ENCODE measurements at places on chromosomes 12 and 14. TPM values are rescaled to one million over a fixed set of nuclear protein-coding genes. Genes with fewer than 3 reads are reported as not detected.
A peak's percentile ranks its signal among the peaks of the same experiment; 100 is the strongest.

SLC25A47 gene
- total RNA-seq = not detected

DAO gene
- total RNA-seq = not detected

DNA sequence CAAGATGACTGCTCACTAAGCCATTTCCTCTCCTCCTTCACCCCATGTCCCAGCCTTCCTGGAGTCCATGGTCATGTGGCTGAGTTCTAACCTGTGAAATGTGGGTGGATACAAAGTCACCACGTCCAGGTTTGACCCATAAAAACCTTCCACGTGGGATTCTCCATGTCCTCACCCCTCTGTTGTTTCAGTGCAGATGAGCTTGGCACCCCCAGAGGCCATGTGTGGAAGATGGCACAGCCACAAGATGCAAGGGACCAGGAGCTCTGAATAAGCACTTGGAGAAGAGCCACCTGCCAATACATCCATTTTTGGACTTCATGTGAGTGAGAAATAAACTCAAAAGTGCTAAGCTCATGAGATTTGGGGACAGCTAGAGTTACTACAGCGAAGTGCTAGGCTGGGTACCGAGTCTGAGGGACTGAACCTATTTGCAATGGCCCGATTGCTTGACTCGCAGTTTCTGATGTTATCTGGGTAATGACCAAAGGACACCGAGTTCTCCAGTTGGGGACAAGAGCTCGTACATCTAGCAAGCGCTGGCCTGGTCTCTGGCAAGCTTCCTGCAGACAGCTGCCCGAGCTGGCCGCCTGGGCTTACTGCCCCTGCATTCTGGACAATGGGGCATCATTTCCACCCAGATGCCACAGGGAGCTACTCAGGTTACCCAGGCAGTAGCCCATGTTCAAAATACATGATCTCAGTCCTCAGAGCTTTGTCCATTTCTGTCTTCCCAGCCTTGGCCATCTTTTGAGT lies 7.7 kb upstream of the SLC24A4 start:
- DNase-seq = no peak

NRXN3 gene
- under 0.01 TPM for total RNA-seq

DNA sequence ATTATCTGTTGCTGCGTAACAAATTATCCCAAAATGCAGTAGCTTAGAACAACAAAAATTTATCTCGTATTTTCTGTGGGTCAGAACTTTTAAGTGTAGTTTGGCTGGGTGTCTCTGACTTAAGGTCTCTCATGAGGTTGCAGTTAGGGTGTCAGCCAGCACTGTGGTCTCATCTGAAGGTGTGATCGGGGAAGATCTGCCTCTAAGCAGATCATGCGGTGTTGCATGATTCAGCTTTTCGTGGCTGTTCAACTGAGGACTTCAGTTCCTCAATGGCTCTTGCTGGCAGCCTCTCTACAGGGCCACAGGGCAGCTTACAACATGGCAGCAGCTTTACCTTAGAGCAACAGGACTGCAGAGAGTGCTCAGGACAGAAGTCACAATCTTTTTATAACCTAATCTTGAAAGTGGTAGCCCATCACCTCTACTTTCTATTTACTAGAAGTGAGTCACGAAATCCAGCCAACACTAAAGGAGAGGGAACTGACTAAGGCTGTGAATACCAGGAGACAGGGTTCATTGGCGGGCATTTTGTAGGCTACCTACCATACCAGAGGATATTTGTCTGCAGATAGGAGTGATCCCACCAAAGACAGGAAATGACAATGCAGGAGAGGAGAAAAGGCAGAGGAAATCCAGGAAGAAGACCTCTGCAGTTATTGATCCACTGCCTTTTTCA lies 1.8 kb upstream of the TMPRSS12 start:
- no peak for DNase-seq

DNA sequence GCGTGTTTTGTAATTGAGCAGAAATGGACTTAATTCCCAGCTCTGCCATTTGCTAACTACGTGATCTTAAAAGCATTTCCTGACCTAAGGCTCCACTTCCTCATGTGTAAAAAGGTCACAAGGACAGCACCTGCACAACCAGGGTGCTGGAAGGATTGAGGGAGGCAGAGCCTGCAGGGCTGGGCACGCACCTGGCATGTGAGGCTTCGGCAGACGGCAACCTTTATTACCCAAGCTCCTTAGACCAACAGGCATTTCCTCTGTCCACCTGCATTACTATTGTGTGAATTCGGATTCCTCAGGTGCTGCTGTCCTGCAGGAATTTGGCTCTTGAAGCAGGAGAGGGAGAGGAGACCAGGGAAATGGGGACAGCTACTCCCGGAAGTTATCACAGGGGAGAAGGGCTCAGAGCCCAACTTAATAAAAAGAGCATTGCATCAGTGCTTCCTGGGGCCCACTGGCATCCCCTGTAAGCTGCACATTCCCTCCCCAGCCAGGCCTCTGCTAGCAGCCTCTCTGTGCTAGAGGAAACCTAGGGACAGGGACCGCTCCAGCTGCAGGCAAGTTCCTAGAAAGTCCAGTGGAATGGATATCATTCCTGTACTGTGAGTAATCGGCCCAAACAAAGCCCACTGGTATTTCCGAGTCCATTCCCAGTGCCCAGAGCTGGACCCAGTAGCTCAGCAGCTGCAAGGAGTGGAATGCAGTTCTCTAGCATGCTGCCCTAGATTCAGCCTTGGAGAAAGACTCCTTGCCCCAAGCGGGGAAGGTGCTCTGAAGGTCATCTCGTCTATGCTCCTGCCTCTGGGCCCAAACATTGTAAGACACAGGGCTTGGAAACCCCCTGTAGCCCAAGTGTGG lies 157.1 kb upstream of the CCND2 start:
- peak; percentile 68 for DNase-seq

GRCh38 chr12:95796982-95797289 lies 6.4 kb upstream of the NTN4 start:
- no peak for DNase-seq

GRCh38 chr14:75989134-75989533 lies 3.6 kb downstream of the IFT43 start:
- peak; percentile 97 for DNase-seq

All from dermis microvascular lymphatic vessel endothelial cell (primary cell).